T-helper 2 cell treated with Interferon-gamma antibody and Interleukin-4, amounts not matched to agents 5 μg/mL and 100 μg/mL, for 36 hours (primary cell): ENCODE measurements at places on chromosomes 1 and 21.
A peak's percentile ranks its signal among the peaks of the same experiment; 100 is the strongest.

DNA sequence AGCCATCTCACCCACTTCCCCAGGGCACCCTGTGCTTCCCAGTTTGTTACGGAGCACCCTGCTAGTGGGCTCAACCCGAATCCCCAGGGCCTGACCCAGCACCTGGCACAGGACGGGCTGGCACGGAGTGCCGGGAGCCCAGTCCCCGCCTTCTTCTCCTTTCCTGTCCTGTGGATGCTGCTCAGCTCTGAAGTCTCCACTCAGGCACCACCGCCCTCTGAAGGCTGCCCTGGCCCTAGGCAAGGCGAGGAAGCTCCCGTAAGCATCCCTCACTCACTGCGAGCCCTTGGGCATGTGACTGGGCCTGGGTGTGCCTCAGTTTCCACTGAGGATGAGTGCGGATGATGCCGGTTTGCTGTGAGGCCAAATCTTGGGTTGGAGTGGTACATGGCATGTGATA, 21.8 kb downstream of the SLC1A7 start:
- DNase-seq: no peak

DNA sequence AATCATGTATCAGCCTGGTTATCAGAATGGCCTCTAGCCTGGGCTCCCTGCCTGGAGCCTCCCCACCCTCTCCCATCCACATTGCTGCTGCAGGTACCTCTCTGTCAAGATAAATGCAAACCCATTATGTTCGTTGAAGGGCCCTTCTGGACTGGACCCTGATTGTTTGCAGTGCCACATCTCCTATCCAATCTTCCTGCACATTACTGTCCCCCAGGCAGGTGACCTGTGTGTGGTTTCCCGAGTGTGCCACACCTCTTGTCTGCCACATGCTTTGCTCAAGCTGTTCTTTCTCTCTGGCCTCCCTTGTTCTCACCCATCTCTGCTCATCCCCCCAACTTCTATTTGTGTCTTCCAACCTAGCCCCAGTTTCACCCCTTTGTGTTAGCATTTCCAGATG, 32.4 kb downstream of the IER5 start:
- no peak for DNase-seq

DNA sequence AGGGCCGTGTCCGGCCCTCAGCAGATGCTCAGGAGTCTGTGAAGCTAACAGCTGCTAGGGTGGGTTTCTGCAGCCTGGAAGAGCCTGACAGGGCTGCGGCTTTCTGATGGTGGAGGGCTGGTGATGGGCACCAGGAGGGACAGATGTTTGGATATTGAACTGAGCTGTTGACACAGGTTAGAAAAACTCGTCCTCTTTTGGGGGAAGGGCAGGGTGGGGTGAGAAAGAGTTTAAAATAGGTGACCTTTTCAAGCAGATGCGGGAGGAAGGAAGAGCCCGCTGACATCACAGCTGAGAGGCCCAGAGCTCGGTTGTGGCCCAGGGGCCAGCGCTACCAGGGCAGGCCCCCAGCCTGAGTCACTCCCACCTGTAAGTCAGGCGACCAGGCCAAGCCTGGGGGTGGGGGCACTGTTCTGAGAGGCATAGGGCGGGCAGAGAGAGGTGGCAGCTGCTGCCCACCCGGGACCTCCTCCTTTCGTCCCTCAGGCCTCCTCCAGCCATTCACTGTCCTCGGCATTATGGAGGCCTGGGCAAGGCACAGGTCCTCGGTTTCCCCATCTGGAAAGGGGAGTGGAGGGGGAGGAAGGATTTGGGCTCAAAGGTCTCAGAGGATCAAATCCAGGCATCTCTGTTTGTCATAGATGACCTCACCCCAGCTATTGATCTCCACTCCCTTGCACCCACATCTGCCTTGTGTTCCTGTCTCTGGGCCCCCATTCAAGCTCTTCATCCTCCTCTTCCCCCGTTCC, 32.3 kb upstream of the ID3 start:
- DNase-seq: peak; percentile 73

- DNase-seq: no peak
These were observed 24.0 kb upstream of the QSOX1 start for GRCh38 chr1:180130651-180131050.

DNA sequence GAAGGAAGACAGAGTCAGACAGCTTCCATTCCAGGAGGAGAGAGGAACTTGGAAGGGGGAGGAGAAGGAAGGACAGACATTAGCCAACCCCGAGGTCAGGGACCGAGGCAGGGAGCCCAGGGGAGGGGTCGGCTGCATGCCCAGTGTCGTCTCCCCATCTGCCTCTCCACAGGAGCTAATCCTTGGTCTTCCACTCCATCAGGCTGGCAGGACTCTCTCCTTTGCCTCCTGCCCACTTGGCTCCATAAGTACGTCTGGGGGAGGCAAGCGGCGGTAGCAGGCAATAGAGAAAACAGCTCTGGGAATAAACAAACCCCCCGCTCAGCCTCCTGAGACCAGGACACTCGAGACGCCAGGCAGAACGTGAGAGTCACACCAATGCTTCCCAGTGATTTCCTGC, 71.3 kb downstream of the GRIK3 start:
- DNase-seq: no peak

- no peak for DNase-seq
These were observed 163.7 kb upstream of the EDN2 start for GRCh38 chr1:41648230-41648629.

DNA sequence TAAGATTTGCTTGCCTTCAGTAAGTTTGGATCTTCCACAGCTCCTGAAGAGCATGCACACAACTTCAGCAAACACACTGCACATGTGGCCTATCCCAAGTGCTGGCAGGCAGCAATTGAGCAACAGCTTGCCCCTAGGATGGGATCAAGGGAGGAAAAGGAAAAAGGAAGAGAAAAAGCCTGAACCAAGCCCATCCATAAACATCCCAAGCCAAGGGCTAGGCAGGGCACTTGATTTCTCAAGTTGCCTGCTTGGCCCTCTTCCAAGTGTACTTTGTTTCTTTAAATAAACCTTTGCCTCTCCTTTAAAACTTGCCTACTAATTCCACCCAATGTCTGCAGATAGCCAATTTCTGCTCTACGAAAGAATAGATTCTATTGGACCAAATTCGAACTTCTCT, 49.0 kb upstream of the OLFM3 start:
- DNase-seq: no peak

- peak; percentile 33 for DNase-seq
These were observed 8.0 kb upstream of the NAV1 start for GRCh38 chr1:201530741-201531531.

DNA sequence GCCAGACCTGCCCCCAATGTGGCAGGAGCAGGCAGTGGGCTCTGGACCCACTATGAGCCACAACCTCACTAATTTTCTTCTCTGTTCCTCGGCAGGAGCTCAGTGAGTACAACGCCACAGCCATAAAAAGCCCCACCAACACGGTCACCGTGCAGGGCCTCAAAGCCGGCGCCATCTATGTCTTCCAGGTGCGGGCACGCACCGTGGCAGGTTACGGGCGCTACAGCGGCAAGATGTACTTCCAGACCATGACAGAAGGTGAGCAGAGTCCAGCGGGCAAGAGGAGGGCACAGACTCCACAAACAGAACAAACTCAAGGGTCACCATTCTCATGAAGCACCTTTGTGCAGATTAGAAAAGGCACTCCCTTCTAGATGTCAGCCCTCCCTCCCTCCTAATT, 79.9 kb downstream of the LACTBL1 start:
- no peak for DNase-seq

DNA sequence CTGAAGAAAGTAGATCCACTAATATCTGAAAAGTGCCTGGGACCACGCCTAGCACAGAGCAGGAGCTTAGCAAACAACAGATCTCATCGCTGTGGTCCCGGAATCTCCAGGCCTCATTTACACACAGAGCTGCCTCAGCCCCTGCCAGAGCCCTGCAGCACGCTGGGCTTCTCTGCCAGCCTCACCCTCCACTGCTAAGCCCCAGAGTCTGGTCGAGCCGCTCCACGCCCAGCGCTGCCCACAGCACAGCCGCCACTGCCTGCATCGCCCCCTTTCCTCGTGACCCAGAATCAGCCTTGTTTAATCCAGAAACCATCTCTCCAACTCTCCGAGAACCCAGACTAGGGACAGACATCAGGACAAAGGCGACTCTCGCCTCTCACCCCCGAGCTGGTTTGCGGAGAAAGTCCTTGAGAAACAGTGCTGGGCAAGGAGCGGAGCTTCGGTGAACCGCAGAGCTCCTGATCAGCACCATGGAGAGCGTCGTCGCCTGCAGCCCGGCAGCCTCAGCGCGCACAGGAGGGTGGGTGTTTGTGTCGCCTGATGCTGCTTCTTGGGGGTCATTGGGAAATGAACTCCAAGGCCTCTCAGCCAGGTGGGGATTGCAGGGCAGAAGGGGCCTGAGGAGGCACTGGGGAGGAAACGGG, 145.1 kb downstream of the NPHP4 start:
- DNase-seq: no peak

DNA sequence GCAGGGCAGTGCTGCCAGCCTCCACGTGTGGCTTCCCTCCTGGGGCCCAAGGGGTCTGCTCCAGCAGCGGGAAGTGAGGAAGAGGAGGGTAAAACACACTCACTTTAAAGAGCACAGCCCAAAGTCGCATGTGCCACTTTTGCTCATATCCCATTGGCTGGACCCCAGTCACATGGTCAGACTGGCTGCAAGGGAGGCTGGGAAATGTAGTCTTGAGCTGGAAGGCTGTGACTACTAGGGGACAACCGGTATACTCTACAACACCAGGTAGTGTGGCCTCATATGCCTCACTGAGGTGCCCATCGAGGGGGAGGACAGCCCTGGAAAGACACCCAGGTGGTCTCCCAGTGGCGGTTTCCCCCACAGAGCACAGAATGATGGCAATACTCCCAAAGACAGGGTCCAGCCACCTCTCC, 45.2 kb downstream of the CAMK2N1 start:
- peak; percentile 16 for DNase-seq

GRCh38 chr1:32612189-32612881, 38.0 kb downstream of the ZBTB8OS start:
- peak; percentile 69 for DNase-seq

- no peak for DNase-seq
These were observed 92.9 kb downstream of the KCNN3 start for GRCh38 chr1:154777154-154777553.

DNA sequence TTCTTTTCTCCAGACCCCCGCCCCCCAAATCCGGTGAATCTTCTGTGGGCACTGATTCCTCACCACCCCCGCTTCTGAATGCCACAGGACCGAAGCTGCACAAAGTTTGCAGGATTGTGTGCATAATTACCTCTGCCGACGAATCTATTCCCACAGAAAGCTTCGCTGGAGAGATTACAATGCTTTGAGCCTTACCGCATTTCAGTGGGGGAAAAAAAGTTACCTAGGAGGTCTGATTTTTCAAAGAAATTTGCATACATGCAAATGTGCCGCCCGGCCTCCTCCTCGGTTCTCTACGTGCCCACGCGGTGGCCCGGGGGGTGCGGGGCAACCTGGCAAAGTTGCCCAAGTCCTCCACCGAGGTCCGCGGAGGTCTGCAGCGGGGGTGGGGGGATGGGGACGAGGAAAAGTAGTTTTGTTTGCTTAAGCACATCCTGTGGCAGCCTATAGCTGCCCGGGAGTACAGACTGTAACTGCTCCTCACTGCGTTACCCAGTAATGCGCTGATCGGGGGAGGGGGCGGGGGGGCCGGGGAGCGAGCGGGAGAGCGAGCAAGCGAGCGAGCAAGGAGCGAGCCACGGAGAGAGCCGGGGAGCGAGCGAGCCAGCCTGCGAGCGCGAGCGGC, 563 bp upstream of the NFIA start:
- DNase-seq: no peak

- no peak for DNase-seq
These were observed 5.0 kb downstream of the SYT11 start for GRCh38 chr1:155864393-155864792.

DNA sequence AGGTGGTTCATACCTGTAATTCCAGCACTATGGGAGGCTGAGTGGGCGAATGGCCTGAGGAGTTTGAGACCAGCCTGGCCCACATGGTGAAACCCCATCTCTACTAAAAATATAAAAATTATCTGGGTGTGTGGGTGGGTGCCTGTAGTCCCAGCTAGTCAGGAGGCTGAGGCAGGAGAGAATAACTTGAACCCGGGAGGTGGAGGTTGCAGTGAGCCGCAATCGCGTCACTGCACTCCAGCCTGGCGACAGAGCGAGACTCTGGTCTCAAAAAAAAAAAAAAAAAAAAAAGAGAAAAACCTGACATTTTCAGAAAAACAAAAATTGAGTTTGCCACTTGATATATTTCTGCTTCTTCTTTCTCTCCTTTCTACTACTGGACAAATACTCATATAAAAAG, 24.3 kb downstream of the CA6 start:
- no peak for DNase-seq

GRCh38 chr1:50930193-50930592, 29.9 kb downstream of the FAF1 start:
- no peak for DNase-seq

GRCh38 chr1:108063703-108064102, 98.7 kb upstream of the VAV3 start:
- no peak for DNase-seq

DNA sequence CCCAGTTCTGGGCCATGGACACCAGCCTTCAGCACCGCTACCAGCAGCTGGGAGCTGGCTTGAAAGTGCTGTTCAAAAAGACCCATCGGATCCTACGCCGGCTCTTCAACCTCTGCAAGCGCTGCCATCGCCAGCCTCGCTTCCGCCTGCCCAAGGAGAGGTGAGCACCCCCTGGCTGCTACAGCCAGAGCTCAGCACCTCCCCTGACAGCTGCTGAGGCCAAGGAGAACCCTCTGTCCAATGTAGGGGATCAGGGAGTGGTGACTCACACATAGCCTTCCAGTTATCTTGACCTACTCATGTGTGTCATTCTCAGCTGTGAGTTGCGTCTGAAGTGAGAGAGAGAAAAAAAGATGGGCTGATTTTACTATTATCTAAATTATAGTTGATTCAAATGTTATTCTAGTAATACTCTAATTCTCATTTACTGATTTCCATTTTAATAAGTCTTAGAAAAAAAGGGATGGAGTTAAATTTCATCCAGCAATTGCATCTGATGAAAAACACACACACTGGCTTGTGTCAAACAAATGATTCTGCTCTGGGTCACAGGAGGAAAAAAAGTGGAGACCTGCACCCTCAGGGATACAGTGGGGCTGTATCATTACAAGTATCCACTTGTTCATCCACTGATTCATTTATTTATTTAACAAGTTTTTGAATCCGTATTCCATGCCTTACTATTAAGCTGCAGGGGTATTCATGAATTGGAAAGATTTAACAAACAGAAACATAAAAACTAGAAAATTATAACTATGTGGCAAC, 108.0 kb downstream of the BRINP2 start:
- DNase-seq: no peak

DNA sequence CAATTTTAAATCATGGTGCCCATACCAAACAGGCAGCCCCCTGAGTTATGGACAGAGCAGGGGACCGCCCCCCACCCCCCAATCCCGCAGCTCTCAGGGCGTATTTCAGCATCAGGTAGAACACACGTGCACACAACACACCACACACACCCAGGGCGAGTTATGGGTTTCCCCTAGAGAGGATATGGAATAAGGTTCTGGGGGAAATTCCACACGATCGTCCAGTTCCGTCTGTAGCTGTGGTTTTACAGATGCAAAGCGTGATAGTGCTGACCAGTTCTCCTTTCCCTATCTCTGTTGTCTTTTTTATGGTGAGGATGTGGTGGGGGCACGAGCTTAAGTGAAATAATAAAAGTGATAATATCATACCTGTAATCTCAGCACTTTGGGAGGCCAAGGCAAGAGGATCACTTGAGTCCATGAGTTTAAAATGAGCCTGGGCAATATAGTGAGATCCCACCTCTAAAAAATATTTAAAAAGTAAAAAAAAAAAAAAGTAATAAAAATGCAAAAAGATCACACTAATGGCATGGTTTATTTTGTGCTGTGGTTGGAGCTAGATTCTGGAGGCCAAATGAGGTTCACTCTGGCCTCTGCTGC, 25.1 kb downstream of the C2CD2 start:
- DNase-seq: no peak

GRCh38 chr1:151815716-151816327, 10.6 kb upstream of the LINGO4 start:
- DNase-seq: no peak

- no peak for DNase-seq
These were observed 29.6 kb upstream of the CADM3 start for GRCh38 chr1:159141584-159142390.
